NCI-H510A treated with DMSO at 0.1 percent for 48 hours (cell line): ENCODE measurements at places on chromosomes 1 and 21.
A peak's percentile ranks its signal among the peaks of the same experiment; 100 is the strongest.

- no peak for DNase-seq
Measured at GRCh38 chr1:86522240-86522639, 24.6 kb upstream of the CLCA4 start.

DNA sequence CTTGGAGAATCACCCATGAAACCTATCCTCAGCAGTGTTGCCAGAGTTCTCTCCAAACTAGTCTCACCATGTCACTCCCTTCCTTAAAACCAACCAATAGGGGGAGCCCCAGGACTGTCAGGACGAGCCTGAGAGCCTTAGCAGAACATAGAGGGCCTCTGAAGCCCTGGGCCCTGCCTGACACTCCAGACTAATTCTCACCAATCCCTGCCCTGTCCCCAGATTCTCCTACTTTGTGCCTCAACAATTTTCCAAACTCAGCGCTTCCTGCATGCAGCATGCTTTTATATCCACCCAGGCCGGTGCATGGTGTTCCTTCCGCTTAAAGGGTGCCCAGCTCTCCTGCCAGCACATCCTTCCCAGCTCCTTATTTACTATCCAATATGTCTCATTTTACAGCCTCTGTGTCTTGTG is 42.7 kb downstream of the HSD3B1 start:
- peak; percentile 76 for DNase-seq

GRCh38 chr1:11352816-11353799 is 80.1 kb downstream of the UBIAD1 start:
- peak; percentile 59 for DNase-seq

DNA sequence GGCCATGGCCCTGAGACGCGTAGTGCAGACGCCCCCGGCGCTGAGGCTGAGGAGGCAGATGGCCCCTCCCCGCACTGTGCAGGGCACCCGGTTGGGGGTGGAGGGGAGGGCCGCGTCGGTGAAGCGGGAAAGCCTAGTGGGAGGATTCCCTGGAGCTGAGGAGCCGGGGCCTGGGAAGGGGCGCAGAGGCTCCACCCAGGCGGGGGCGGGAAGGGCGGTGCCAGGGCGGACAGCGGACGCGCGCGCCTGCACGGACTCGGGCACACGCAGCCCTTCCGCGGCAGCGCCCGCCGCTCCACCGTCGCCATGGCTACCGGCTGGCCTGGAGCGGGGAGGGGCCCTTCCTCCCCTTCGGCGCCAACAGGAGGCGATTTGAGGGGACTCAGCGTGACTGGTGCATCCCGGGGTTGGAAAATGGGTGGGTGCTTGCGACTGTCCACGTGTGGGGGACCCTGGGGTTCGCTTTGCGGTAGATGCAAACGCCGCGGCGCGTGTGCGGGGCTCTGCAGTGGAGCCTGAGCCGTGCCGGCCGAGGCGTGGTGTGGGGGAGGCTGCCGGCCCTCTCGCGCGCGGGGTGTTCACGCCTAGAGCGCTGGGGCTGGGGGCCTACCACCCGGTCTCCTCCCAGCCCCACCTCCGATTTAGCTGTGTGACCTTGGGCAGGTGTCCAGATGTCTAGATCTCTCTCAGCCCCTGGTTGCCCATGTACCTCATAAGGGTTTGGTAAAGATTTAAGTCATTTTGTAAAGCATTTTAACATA is 35.1 kb downstream of the PTPRF start:
- DNase-seq: peak; percentile 80

- no peak for DNase-seq
Measured at GRCh38 chr1:169475806-169476387, 9.8 kb downstream of the SLC19A2 start.

DNA sequence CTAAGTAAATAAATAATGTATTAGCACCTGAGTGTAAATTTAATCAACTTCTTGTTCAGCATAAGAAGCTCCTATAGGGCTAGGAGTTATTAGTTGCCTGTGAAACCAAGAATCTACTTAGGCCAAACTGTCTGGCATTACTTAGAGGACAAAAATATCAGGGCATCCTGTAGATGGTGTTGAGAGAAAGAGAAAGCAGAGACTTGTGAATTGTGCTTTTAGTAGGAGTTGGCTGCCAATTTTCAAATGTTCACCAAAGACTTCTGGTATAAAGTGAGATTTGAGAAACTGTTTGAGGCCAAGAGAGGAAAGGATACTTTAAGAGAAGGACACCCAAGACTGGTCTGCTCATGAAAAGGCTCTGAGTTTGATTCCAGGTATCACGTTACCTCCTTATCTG is 315.5 kb upstream of the DEPDC1 start:
- DNase-seq: no peak

DNA sequence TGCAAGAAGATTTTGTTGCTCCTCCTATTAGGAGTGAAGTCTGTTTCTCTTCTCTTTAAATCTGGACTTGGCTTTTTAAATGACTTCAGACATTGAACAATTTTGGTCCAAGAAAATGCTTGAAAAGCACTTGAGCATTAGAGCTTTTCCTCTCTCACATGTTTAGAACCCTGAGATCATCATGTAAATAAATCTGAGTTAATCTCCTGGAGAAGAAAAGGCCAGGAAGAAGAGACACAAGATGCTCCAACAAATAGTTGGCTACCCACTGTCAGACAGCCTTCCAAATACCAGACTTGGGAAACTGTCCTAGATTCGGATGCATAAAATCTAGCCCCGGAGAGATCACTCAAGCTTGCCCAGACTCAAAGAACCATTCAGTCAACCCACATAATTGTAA is 1353.1 kb upstream of the ADGRL4 start:
- no peak for DNase-seq

DNA sequence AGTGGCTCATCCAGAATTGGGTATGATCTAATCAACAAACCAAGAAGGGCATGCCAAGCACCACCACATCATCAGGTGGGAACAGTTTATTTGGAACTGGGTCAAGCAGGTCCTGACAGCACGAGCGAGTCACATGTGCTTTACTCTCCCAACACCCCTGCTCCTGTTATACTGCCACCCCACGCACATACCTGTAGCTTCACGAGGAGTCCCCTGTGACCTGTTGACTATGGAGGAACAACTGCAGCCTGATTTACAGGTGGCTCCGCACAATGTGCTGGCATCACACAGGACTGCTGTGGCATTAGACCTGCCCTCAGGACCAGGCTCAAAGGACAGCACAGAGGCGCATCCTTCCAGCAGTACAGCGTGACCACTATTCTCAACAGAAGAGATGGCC is 70.8 kb upstream of the LRRN2 start:
- DNase-seq: no peak

DNA sequence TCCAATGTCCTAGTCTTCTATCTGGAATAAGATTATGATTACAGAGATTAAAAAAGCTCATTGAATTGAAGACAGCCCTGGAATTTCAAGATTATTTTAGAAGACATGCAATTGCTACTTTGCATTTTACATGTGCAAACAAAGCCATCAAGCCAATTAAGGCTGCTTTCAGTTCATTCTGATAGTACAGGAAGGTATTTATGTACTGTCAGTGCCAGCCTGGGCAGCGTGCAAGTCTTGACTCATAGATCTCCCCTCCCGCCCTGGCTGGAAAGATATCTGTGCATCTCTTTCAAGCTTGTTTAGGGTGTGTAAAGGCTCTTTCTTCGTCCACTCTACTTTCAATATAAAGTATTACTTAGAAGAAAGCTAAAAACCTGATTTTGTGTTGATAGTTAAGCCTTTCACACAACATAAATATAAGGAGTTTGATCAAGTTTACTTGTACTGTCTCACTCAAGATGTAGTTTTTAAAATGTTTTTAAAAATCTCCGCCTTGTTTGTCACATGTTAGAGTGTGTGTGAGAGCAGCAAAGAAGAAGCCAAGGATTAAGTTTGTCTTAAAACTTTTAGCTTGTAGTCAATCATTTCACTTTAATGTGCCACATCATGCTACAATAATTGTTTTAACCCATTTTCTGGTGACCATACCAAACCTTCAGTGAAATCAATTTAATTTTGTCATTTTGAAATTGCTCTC is 13.6 kb upstream of the LYPLAL1 start:
- no peak for DNase-seq

GRCh38 chr21:26954662-26955121 is 12.2 kb downstream of the ADAMTS5 start:
- DNase-seq: no peak

GRCh38 chr1:5959667-5960230 is 32.5 kb downstream of the NPHP4 start:
- no peak for DNase-seq

GRCh38 chr1:246679794-246680177 is 44.4 kb upstream of the SCCPDH start:
- DNase-seq: no peak

GRCh38 chr1:165034136-165034809 is 322.2 kb downstream of the LMX1A start:
- no peak for DNase-seq

GRCh38 chr1:183871142-183871541 is 66.2 kb downstream of the RGL1 start:
- DNase-seq: no peak

DNA sequence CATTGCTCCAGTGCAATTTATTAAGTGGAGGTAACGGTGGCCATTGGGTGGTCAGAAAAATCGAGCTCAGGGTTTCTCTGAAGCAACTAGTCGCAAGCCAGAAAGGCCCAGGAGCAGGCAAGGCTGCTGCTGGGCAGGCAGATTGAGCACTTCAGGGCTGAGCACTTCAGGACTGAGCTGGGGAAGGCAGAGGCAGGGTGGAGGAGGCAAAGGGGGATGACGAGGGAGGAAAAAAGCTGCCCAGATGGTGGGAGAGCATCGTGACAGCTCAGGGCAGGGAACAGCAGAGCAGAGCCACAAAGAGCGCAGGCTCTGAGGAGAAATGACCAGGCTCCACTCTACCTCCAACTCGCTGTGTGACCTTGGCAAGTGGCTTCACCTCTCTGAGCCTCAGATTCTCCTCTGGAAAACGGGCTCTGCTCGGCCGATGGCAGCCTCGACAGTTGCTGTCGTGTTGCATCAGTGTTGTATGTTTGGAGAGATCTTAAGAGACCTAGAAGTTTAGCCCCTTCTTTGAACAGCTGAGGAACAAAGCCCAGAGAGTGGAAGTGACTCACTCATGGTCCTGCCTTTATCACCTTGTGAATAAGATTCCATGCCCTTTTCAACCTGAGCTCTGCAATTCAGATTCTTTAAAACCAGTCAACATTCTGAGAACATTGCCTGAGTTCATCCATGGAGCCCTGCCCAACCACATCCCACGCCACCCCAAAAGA is 141.4 kb downstream of the SYF2 start:
- DNase-seq: no peak

- no peak for DNase-seq
Measured at GRCh38 chr21:43340491-43341377, 86.2 kb downstream of the SIK1 start.

DNA sequence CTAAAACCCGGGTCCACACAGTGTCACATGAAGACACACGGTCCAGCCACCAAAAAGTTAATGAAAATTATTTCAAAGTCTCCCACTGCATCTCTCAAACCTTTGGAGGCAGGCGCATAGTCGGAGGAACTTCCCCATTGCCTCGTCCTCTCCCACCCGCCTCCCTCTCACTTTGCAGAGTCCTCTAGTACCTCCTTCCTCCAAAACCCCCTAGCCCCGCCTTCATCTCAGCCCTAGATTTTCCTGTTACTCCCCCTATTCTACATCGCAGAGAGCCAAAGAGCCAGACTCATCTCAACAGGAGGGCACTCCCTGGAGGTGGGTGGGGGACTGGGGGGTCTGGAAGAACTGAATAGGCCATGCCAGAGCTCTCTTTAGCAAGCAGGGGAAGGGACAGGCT is 79.3 kb downstream of the DISP3 start:
- no peak for DNase-seq

GRCh38 chr1:12760256-12760795 is 13.2 kb upstream of the PRAMEF12 start:
- DNase-seq: no peak

GRCh38 chr1:8321612-8322011 is 3.7 kb downstream of the SLC45A1 start:
- no peak for DNase-seq

DNA sequence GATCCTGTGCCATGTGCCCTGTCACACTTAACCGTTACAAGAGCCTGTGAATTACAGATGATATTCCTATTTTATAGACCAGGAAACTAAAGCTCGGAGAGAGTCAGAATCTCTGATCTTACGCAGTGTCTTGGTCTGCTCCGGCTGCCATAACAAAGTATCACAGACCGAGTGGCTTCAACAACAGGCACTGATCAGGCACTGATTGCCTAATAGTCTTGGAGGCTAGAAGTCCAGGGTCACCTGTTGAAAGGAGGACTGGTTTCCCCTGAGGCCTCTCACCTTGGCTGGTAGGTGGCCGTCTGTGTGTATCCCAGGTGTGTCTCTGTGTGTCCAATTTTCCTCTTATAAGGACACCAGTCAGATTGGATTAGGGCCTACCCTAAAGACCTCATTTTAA is 31.5 kb upstream of the KCNE2 start:
- no peak for DNase-seq

DNA sequence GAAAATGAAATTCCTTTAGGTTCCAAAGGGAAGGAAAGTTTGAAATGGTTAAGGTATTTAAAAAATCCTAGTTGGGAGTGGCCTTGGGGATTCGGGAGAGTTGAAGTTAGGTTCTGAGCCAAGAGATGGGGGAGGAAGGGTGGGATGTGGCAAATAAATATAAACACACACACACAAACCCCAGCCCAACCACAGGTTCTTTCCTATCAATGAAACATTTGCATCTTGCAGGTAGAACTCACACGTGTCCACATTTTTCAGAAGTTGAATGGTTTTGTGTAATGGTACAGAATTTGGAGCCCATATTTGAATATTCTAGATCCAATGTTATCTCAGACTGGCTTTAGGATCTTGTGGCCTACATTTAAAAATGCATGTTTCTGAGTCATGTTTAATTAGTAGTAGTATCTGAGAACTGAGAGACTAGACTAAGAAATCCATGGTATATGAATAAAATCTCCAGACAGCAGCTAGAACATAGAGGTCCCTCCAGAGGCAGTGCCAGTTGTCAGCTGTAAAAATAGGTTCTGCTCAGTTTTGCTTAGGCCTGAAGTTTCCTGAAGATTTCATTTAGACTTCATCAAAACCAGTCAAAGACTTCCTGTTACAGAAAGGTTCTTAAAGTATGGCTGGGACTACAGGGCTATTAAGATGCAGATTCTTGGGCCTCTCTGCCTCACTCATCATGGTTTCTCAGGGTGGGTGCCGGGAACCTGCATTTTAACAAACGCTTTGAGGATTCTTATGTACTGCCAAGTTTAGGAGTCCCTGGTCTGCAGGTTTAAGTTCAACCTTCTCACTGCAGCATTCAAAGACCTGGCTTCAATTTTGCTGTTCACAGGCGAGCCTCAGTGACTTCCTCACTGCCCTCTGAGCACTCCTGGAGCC is 21.3 kb downstream of the RUNX1 start:
- no peak for DNase-seq
